Fibroblast of lung (primary cell): ENCODE measurements at places on chromosomes 5 and 9.

DNA sequence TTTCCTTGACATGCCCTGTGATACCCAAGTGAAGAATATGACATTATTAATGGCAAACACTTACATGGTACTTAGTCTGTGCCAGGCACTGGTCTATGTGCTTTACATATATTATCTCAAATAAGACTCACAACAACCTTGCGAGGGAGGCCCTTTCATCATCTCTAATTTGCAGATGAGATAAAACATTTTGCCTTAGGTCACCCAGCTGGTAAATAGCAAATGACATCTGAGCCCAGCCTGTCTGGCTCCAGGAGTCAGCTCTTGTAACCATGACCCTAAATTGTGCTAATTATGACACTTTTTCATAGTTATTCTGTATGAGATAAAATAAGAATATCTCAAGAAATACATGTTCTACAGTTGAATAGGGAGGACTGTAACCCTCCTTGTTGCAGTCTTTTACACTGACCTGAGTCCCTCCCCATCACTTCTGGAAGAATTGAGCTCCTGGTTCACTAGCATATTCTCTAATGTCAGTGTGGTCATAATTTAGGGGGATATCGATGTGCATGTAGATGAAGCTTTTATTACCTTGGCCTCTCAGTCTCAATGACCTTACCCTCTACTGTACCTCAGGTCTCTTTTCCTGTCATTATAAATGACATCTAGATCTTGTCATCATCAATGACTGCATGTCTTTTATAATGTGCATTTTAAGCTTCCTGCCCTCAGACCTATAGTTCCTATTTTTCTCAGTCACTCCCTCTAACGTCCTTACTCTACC lies 126.1 kb upstream of the HAPLN1 start:
- no peak for DNase-seq

- no peak for DNase-seq
Measured at GRCh38 chr5:141672841-141673813, 8.9 kb downstream of the ARAP3 start.

DNA sequence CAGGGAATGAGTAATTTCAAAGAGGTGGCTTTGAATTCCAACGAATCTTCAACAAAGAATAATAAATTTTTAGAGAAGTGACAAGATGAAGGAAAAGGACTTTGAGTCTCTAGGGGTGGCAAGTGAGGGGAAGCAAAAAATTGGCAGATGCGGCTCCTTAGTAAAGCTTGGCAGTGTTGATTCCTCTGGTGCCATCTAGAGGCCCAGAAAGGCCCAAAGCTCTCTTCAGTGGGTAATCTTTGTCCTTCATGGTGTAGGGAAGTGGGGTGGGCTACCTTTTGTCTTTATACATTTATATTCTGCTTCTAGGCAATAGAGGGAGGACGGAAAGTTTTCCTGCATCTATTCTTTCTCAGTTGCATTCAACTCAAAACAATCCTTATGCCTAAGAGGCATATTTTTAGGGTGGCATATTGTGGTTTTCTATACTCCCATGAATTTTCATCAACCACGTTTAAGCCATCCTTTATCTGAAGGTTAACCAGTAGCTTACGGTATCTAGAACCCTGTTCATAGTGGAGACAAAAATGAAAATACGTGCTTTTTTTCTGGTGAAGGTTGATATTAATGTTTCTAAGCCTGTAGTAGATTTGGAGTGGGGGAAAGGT lies 17.5 kb upstream of the ROPN1L start:
- peak; percentile 62 for DNase-seq

GRCh38 chr9:95118596-95118995 lies 198.9 kb downstream of the FANCC start:
- peak; percentile 29 for DNase-seq

GRCh38 chr9:109469646-109470358 lies 28.3 kb downstream of the PTPN3 start:
- DNase-seq, result peak; percentile 74
